SK-MEL-5 (cell line): ENCODE measurements at places on chromosomes 3 and 15. TPM values are rescaled to one million over a fixed set of nuclear protein-coding genes. Genes with fewer than 3 reads are reported as not detected.

GREM1 gene
- total RNA-seq = under 0.01 TPM in 1 of 2 replicates, not detected in the other

TIMP4 gene
- total RNA-seq = not detected in 2 replicates

GP9 gene
- not detected in 2 replicates for total RNA-seq

CASR gene
- total RNA-seq = not detected in 2 replicates

USP19 gene
- total RNA-seq = 63.3 and 66.0 TPM in 2 replicates
